ENCODE measurements at places on chromosomes 2 and 18.

DNA sequence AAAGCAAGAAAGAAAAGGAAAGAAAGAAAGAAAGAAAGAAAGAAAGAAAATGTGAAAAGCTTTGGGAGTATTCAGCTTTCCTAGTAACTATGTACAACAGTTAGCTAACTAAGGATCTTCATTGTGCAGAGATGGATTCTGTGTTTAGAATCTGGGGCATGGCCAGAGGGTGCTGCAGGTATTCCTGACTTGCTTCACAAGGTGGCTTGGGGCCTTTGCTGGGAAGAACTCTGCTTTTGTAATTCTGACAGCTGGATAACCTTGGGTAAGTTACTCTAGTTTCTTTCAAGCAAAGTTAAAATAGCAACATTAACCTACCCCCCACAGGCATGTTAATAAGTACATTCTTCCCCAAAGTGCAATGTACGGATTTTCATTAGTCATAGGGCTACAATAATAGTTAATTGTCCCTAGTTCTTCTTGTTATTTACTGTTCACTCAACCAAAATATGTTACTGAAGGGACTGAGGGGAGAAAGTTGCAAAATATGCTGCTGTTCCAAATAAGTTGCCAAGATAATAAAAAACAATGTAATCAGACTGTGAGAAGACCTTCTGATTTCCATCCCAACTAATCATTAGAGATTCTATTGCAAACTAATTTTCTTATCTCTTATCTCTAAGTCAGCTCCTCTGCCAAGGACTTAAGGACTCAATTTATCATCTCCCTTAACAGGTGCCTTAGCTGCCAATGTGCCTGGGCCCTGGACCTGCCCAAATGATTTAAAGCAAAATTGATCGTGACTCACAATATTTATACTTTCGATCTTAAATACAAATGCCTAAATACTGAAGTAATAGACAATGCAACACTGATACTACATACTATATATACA is 50.3 kb downstream of the SERPINB8 start:
- DNase-seq: no peak

DNA sequence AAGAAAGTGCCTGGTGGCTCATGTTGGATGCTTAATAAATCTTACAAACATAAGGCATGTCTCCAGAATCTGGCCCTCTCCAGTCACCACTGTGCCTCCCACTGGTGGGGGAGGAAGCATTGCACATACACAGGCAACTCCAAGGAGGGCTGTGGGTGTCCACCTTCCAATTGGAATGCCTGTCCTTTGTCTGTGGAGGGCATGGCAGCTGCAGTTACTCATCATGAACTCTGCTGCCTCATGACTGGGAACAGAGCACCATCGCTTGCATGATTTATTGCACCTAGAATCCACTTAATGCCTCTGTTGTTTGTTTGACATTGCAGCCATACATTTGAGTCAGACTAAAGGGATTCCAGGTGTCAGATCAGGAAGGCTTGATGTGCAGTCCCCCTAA is 278.9 kb downstream of the PRKCE start:
- DNase-seq: no peak

DNA sequence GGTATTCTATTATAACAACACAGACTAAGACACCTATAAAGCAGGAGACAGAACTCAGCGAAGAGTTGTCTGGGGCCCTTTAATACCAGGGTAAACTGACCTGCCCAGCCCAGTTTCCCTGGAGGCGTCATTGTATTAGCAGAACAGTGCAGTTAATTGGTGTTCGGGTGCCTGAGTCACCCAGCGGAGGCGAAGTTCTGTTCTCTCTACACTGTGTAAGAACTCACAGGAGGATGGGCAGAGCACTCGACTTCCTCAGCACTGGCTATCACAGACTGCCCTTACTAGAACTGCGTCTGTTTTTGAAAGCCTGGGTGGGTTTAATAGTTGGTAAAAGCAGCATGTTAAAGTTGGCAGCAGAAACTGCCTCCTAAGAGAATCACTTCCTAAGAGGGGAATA is 106.5 kb upstream of the ATP8B1 start:
- no peak for DNase-seq

GRCh38 chr18:34315591-34316352 is 91.1 kb upstream of the NOL4 start:
- no peak for DNase-seq

GRCh38 chr2:12083081-12083581 is 336.7 kb downstream of the LPIN1 start:
- no peak for DNase-seq

DNA sequence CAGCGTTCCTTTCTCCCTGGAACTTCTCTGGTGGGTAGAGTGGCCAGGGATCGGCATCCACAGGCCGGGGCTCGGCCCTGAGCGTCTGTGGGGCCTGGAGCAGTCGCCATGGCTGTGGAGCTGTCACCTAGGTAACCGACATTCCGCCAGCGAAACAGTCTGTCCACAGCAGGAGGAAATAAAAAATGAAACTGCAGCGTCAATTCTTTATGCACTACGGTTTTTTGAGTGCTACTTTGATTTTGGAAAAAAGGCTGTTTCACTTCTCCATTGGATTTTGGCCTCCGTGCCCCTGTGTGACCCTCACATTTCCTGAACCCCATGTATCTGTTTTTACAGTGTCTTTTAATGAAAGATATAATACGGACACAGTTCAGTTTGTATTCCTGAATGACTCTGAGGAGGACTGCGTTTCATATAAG is 163.4 kb downstream of the LDLRAD4 start:
- DNase-seq: peak; percentile 71

- DNase-seq: peak; percentile 7
Measured at GRCh38 chr18:34867520-34867919, 157.4 kb downstream of the DTNA start.

Data from fibroblast of gingiva (primary cell).